ENCODE measurements at places on chromosomes 5 and 9.

GRCh38 chr5:56612353-56612752 lies 203.0 kb upstream of the MAP3K1 start:
- no peak for DNase-seq

GRCh38 chr9:82140471-82140870 lies 151.9 kb downstream of the SPATA31D1 start:
- no peak for DNase-seq

GRCh38 chr9:21317956-21318923 lies 13.1 kb upstream of the IFNA5 start:
- DNase-seq, result peak; percentile 58

DNA sequence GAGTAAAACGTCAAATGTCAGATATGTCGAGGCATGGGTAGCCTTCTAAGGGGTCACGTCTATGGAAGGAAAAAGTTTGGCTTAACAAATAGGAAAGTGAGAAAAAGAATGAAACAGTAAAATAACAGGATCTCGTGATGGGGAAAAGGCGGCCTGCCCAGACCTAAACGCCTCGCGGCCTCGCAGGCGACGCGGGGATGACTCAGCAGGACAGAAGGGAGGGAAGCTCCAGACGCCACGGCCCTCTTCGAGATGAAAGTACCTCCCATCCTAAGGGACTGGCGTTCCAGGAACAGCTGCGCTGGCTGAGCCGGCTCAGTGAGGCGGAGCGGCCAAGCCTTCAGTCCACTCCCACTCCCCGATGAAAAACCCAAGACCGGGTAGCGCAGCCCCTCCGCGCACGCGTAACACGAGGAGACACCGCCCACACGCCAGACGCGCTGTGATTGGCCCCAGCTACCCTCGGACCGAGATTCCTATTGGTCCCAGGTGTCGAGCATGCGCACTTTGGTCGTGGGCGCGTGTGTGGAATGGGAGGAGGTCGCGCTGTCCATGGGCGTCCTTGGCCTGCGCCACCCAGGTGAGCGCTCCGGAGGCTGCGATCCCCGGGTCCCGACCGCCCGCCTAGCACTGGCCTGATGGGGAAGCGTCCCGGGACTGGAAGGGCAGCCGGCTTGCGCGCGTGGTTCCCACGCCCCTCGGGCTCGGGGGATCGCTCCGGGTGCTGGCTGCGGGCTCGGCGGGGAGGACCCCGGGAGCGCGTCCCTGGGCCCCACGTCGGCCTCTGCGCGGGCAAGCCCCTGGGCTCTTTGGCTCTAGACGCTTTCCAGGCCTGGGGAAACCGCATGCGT lies 588.5 kb downstream of the MTRR start:
- DNase-seq, result no peak

DNA sequence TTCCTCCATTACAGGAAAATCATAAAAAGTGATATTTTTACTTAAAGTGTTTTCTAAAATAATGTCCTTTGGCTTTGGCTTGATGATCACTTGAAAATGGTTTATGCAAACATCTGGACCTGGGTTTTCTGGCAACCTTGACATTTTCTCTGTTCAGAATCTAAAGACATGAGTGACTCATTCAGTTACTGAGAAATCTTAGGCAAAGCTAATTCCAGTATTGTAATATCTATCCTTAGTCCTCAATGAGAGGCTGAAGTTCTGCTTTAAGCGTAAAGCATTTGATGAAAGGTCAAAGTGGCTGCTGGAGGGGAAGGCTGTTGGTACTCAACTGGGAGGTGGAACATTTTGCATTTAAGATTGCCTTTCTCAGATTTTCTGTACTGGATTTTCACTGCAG lies 2.3 kb downstream of the MAN2A1 start:
- peak; percentile 71 for DNase-seq

DNA sequence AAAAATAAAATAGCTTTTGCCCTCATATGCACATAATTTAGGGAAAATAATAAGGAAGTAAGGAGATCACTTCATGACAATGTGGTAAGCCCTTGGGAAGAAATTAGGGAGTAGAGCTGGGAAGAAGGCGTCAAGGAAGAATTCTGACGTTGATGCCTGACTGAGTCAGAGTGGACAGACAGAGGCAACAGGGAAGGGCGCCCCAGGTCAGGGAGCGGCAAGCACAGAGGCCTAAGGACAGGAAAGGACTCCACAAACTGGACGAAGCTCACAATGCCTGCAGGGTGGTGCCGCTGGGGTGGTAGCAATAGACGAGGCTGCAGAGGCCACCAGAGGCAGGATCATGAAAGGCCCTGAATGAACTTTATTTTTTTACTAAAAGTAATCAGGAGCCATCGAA lies 7.6 kb downstream of the DRD1 start:
- no peak for DNase-seq

- no peak for DNase-seq
These were observed 189.7 kb downstream of the DAB2IP start for GRCh38 chr9:121840838-121841760.

DNA sequence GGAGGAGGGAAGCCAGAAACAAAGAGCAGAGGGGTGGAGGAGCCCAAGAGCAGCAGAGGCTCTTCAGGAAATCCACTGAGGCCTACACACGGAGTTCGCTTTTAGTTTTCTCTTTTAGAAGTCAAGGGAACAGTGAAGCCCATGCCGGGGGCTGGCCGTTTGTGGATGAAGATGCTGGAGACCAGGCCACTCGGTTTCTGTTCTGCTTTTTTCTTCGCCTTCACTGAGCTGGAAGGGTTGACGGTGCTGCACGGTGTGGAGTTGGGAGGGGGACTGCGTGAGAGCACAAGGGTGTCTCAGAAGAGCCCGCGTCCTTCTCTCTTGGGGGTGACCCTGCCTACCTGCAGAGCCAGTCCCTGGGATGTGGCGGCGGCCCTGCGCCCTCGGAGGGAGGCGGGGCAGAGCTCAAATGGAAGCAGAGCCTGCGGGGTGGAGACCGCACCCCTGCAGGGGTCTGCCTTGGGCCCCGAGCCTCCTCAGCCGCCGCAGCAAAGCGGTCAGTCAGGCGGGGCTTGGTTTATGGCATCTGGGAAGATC lies 68.5 kb upstream of the CACNA1B start:
- no peak for DNase-seq

- no peak for DNase-seq
These were observed 545.8 kb downstream of the CSNK1G3 start for GRCh38 chr5:124057724-124058231.

DNA sequence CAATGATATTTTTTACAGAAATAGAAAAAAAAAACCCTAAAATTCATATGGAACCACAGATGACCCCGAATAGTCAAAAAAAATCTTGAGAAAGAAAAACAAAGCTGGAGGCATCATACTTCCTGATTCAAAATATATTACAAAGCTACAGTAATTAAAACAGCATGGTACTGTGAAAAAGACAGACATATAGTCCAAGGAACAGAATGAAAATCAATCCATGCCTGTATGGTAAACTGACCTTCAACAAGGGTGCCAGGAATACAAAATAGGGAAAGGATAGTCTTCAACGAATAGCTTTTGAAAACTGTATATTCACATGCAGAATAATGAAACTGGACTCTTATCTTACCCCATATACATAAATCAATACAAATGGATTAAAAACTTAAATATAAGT lies 307.5 kb downstream of the MCTP1 start:
- DNase-seq, result no peak

GRCh38 chr5:133992429-133993155 lies 12.2 kb downstream of the VDAC1 start:
- no peak for DNase-seq

- DNase-seq, result no peak
These were observed 11.3 kb downstream of the PRLR start for GRCh38 chr5:35218981-35219380.

- DNase-seq, result no peak
These were observed 258.9 kb downstream of the TAF11L14 start for GRCh38 chr5:17893026-17893635.

DNA sequence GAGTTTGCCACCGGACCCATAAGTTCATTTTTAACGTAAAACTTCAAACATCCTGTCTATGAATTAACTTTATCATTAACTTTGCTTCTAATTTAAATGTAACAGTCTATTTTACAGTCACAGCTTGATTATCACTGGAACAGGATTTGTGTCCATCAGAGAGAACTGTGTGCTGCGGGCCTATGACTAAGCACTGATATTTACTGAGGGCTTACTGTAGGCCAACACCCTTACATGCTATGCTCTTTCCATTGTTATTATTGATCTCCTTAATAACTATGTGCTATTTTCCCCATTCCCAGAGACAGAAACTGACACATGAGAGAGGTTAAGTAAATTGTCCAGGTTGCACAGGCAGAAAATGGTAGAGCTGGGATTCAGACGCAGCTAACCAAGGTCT lies 24.0 kb upstream of the GPR151 start:
- DNase-seq, result no peak

DNA sequence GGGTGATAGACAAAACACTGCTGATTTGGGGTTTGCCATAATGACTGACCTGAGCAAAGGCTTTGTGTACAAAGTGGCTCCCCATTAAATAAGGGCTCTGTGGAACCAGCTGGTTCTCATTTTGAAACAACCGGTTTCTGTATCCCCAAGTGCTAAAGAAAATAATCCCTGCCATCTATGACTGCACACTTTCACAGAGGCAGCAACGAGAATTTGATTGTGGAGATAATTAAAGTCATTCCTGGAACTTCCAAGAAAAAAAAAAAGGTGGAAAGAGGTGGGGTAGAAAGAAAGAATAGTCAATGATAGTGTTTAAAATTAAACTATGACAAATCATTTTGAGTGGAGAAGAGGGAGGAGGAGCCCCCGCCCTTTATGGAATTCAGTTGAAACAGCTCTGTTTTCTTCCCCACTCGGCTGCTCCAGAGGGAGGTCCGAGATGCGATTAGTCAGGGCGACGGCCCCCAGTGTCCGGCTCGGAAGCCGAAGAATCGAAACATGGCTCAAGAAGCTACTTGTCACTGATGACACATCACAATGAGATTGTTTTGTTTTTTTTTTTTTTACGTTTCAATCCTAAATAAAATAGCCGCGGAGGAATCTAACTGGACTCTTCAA lies 38.4 kb downstream of the EBF1 start:
- DNase-seq, result no peak

- DNase-seq, result no peak
These were observed 23.7 kb downstream of the ENHO start for GRCh38 chr9:34499076-34499475.

DNA sequence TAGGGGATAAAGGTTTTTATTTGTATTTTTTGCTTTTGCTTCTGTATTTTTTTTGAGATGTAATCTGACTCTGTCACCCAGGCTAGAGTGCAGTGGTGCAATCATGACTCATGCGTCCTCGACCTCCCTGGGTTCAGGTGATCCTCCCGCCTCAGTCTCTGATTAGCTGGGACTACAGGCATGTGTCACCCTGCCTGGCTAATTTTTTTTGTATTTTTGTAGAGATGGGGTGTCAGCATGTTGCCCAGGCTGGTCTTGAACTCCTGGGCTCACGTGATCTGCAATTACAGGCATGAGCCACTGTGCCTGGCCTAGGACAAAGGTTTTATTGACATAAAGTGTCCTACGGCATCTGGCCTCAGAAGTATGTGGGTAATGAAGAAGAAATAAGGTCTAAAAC lies 297.1 kb upstream of the C9orf72 start:
- no peak for DNase-seq

GRCh38 chr5:128966846-128967245 lies 1.6 kb downstream of the SLC27A6 start:
- no peak for DNase-seq

- DNase-seq, result no peak
These were observed 56.1 kb upstream of the PHYKPL start for GRCh38 chr5:178288401-178289368.

DNA sequence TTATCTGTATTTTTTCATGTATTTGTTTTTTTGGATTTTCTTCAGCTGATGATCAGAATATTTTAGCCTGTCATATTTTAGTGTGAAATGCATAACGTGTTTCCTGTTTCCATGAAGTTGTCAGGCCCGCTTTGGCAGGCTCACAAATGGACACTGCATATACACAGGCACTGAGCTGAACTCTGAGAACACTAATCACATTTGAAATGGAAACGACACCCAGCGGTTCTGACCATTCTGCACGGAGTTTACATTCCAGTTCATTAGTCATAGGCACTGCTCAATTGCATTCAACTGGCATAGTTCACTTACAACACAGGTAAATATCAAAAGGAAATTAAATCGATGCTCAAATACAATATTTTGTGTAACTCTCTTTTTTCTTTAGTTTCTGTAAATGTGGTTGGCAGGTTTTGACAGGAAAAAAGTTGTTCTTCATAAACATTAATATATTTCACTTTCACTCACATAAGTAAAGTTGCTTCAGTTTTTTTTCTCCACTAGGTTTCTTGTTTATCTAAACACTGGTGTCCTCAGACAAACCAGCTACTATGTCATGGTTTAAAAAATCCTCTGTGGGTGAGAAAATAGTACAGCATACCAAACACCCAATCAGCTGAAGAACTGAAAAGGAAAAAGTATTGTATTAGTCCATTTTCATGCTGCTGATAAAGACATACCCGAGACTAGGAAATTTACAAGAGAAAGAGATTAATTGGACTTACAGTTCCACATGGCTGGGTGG lies 559.0 kb upstream of the DAP start:
- DNase-seq, result peak; percentile 23

DNA sequence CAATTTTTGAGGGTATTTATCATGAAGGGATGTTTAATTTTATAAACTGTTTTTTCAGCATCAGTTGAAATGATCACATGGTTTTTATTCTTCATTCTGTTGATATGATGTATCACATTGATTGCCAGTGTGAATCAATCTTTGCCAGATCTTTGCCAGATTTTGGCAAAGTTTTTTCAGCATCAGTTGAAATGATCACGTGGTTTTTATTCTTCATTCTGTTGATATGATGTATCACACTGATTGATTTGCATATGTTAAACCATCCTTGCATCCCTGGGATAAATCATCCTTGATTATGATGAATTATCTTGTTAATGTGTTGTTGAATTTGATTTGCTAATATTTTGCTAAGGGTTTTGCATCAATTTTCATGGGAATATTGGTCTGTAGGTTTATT lies 140.9 kb upstream of the TAS2R1 start:
- DNase-seq, result no peak

GRCh38 chr9:6921315-6921714 lies 163.5 kb downstream of the KDM4C start:
- DNase-seq, result no peak

All from HCEC 1CT (cell line).